Esophagus squamous epithelium (tissue), 5 donors: ENCODE measurements at places on chromosomes 12 and 14. TPM values are rescaled to one million over a fixed set of nuclear protein-coding genes. Genes with fewer than 3 reads are reported as not detected.

- DNase-seq, result no peak
Measured at GRCh38 chr12:6549684-6550151, 6.1 kb downstream of the IFFO1 start.

DNA sequence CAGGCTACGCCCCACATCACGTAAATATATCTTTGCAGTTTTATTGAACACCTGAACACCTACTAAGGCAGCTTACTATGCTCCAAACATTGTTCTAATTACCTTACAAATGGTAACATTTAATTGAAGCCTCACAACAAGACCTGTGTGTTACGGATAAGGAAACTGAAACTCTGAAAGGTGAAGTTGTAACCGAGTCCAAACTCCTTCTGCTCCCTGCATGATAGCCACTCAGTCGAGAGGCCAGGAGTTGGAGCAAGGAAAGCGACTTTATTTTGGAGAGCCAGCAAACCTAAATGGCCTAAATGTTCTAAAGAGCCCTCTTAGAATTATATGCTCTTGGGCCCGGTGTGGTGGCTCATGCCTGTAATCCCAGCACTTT lies 12.6 kb upstream of the TRPV4 start:
- no peak for DNase-seq

DNA sequence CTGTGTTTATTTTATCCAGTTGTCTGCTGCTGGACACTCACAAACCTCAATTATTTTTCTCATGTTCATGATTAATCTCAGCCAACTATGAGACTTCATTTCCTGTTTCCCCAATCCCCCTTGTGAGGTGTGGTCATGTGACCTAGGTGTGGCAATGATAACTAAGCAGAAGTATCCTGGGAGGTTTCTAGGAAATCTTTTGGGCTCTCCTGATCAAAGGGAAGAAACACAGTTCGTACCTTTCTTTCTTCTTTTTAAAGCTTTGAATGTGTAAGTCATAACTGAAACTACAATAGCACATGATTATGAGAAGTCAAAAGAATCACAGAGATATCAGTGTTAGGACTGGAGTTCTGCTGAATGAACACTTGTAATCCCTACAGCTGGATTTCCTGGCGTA lies 34.4 kb upstream of the MANSC4 start:
- no peak for DNase-seq

GRCh38 chr12:41605545-41606305 lies 417.6 kb downstream of the PDZRN4 start:
- DNase-seq, result no peak

DNA sequence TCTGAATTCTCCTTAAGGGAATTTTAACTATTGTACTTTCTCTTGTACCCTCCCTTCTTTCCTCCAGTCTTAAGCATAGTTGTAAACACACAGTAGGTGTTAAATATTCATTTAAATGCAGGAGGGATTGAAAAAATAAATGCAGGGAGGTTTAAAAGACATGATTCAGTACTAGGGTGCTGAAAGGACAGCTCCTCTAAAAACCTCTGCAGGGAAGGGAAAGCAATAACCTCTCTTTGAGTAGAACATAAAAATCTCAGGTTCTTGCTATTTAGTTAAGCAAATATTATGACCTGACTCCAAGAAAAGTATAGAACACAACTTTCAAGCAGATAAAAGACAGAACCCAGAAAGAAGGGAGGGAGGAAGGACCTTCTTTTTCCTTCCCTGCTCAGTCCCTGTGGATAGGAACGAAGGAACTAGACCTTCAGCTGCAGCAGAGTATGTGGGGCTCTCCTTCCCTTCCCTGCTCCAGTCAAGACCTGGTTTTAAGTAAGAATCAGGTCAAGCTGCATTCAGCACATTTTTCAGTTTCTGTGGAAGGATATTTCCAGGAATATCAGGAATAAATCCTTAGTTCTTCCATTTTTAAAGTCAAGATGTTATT lies 4.7 kb downstream of the MAP3K9 start:
- DNase-seq, result no peak

GRCh38 chr12:24356240-24356804 lies 406.9 kb upstream of the SOX5 start:
- DNase-seq, result no peak

DNA sequence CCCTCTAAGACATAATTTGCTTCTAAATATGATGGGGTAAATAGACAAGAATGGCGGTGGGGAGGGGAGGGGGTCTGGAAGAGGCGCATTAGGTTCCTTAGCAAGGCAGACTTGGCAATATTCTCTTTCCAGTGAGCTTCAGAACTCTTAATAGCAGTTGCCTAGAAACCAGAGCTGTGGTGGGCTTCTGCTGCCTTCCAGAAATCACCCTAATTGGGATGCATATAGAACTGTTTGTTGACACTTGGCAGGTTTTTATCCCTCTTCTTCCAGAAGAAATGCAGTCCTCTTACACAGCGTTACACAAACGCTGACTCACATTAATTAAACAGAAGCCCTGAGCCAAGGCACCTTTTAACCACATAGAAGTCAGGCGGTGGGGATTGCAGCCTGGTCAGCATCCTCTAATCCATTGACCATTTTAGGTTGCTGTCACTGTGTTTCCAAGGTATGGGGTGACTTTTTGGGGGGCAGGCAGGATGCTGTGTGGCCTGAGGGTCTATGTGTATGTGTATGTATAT lies 114.1 kb downstream of the CCDC60 start:
- DNase-seq, result no peak

DNA sequence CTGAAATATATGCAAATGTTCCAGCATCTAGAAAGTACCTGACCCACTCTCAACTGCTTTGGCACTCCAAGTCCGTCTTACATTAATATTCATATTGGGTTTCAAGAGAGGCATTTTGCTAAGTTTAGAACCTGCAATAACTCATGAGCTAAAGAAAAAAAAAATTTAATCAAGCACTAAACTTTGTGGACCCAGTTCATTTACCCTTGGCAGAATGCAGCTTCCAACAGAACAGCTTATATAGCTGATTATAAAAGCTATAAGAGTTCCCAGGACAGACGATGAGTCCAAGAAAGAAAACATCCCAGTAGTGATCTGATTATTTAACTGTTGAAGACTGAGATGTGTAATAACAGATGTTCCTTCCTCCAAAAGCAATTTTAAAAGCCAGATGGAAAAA lies 592.0 kb downstream of the KCNH5 start:
- no peak for DNase-seq

GRCh38 chr12:9792185-9792900 lies 31.6 kb upstream of the CD69 start:
- DNase-seq, result no peak

GRCh38 chr14:74604911-74605310 lies 7.1 kb downstream of the LTBP2 start:
- no peak for DNase-seq

DNA sequence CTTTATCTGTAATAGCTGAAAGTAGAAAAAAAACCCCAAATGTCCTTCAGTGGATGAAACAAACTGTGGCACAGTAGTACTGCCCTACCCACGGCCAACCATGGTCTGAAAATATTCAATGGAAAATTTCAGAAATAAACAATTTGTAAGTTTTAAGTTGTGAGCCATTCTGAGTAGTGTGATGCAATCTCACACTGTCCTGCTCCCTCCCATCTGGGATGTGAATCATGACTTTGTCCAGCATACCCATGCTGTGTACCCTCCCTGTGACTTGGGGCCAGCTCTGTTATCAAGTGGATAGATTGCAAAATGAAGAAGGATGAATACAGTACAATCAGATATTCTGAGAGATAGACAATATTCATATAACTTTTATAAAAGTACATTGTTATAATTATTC lies 106.2 kb downstream of the SMOC1 start:
- no peak for DNase-seq

GRCh38 chr12:50185301-50185895 lies 18.2 kb upstream of the CERS5 start:
- DNase-seq, result no peak

DNA sequence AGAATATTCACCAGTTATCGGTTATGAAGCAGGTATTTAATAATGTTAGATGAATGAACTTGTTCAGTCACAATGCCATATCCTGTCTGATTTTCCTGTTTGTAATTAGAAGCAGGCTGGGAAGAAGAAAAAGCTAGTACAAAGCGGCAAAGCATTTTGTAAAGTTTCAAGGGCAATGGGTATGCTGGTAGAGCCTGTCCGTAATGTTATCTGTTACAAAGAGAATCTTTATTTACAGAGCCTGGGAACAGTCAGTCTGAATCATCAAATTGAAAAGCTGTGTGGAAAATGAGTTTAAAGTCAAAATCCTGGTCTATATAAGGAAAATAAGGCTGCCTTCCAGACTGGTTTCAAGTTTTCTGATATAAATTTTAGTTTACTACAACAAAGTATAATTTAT lies 40.5 kb downstream of the PARP11 start:
- no peak for DNase-seq

- no peak for DNase-seq
Measured at GRCh38 chr14:100609331-100609870, 22.2 kb upstream of the BEGAIN start.

GRCh38 chr12:92063641-92064040 lies 82.0 kb downstream of the BTG1 start:
- no peak for DNase-seq

- DNase-seq, result no peak
Measured at GRCh38 chr14:105120056-105120455, 48.5 kb downstream of the JAG2 start.

DNA sequence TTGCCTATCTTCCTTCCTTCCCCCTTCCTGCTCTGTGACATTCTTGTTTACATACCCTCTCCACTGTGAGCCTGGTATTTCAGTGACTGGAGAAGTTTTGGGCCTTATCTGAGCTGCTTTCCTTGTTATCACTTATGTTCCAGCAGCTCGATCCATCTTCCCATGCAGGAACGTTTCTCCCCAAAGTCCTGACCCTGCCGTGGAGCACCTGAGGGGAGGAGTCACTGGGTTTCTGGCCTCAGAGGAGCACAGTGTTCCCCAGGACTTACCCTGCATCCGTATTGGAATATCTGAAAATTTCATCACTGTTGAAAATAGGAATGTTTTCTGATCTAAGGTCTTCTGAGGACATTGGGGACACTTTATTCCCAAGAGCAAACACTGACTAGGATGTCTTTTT lies 141.8 kb downstream of the CACNA1C start:
- DNase-seq, result no peak

DNA sequence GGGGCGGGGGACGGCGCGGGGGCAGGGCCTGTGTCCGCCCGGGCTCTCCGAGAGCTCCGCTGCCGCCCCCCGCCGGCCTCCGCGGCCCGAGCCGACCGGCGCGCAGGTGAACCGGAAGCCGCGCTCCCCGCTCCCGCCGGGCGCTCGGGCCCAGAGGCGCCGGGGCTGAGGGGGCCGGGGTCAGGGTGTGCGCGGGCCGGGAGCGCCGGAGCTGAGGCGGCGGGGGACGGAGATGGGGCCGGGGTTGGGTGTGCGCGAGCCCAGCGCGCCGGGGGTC lies 431 bp downstream of the HIP1R start:
- no peak for DNase-seq

DNA sequence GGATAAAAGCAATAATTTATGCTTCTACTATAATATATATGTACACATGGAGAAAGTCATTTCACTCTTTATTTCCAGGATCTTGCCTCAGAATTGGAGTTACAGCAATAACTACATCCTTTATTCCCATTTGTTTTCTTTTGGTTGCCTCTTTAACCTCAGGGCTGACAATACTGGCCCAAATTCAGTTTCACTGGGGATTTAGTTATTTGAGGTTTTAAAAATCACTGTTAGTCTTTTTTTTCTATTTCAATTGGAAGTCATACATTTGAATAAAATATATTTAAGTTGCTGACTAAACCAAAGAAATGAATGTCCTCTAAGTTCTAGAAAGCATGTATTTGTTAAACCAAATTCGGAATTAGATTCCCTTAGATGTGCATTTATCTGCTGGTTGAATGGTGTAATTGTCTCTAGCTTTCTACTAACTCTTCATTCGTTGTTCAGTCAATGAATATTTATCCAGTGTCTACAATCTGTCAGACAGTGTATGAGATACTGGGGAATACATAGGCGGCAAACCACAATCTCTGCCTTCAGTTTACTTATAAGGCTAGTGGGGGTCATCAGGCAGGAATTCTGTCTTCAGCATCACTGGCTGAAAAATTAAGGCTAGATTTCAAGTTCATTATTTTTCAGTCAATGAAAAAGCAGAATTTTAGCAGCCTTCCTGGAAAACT lies 190.8 kb upstream of the ARHGAP5 start:
- no peak for DNase-seq

DNA sequence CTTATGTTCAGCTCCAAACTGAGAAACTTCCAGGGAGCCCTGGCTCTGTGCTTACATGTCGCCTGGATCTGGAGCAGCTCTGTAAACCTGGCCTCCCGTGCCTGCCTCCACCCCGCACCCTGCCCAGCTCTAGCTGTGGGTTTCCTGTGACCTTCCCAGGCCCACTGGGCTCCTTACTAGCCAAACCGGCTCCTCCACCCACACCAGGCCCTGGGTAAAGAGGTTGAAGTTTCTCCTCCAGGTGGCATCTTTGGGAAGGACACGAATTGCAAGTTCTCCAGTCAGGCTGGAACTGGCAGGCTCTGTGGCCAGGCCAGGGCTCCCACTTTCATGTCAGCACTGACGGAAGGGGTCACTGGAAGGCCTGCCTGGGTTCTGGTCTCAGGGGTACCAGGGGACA lies 60.9 kb upstream of the ZFP36L1 start:
- DNase-seq, result no peak

Gene PSMA6
- 128 TPM for total RNA-seq

Gene CACNA1C
- total RNA-seq, result 2.1 TPM

Gene SYNDIG1L
- not detected for total RNA-seq

Gene SERPINA10
- not detected for total RNA-seq

Gene KRT77
- total RNA-seq, result not detected

Gene TBK1
- 25.7 TPM for total RNA-seq

Gene RNASE7
- total RNA-seq, result 0.97 TPM

Gene FBXO33
- 9.1 TPM for total RNA-seq

Gene ADCY6
- 14.4 TPM for total RNA-seq

Gene TPPP2
- total RNA-seq, result not detected

Gene CLEC2A
- not detected for total RNA-seq
